ENCODE measurements at places on chromosomes 12 and 14.

GRCh38 chr14:99158150-99158549 is 113.8 kb downstream of the BCL11B start:
- DNase-seq: no peak

DNA sequence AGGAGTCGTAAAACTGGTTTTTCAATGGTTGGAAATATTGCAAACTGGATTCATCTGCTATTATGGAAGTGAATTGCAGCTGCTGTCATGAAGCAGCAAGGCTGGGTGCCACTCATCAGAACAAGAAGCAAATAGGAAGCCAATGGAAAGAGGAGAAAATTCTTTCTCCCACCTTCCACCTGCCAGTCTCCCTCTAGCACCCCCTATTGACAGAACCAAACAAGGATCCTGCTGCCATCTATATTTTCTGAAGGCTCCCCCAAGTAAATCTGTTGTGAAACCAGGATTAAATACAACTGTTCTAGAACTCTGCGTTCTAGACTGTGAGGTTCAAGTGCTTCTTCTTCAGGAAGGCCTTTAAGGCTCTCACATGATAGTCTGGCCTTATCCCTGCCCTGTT is 286.6 kb downstream of the AACS start:
- DNase-seq: no peak

- no peak for DNase-seq
These were observed 56.3 kb downstream of the STXBP6 start for GRCh38 chr14:24993631-24994030.

DNA sequence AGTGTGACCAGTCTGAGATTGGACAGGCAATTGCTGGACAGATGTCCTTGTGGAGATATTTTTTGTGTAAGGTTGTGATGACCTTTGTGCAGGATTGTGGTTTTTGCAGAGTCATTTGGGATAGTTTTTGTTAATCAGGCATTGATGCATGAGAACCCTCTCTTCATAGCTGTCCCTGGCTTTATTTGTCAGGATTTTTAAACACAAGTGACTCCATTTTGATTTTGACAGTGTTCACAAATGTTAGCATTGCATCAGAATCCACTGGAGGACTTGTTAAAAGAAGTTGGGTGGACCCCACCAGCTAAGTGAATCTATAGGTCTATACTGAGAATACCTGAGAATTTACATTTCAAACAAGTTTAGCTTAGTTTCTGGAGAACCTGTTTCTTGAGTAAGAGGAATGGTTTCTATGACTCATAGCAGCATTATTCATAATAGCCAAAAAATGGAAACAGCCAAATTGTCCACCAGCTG is 11.8 kb downstream of the FNTB start:
- DNase-seq: peak; percentile 23

DNA sequence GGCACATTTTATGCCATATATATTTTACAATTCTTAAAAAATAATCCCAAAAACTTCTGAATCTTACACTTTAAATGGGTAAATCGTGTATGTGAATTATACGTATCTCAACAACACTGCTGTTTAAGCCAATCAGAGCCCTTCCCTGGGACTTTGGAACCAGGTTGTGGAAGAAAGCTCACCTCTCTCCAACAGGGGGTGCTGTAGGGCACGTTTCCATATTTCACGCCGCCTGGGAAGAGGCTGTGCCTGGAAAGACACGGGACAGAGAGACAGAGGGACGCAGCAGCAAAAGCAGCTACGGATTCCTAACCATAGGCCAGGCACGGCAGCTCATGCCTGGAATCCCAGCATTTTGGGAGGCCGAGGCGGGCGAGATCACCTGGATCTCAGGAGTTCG is 29.4 kb upstream of the FBRSL1 start:
- no peak for DNase-seq

- no peak for DNase-seq
These were observed 12.1 kb downstream of the ADCK1 start for GRCh38 chr14:77812028-77812427.

- DNase-seq: peak; percentile 54
These were observed 234.3 kb downstream of the EFCAB11 start for GRCh38 chr14:89720076-89720687.

DNA sequence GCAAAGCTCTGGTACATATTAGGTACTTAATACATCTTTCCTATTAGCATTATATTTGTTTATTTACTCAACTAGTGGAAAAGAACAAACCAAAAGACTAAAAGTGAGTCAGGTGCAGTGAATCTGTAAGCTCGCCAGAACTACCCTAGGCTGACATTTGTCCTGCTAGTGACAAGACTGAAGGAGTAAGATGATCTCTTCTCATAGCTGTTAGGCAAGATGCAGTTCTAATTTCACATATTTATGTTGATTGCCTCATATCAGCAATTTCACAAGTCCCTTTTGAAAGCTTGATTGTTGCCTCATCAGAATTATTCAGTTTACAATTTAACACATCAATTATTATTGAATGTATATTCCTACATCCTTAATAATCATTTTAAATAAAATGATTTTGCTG is 293.0 kb upstream of the NAV3 start:
- no peak for DNase-seq

Measured in CD14-positive monocyte (primary cell).